Stimulated activated CD4-positive, alpha-beta T cell treated with anti-CD3 and anti-CD28 coated beads, TNF-alpha, amount 100 ng/mL, for 24 hours (primary cell): ENCODE measurements at places on chromosomes 12 and 14.

GRCh38 chr12:78636231-78636855 lies 228.2 kb upstream of the SYT1 start:
- no peak for DNase-seq

- DNase-seq = no peak
Observed at GRCh38 chr14:54420478-54421142, 20.6 kb downstream of the CNIH1 start.

GRCh38 chr12:76946446-76946845 lies 67.6 kb upstream of the CSRP2 start:
- no peak for DNase-seq

DNA sequence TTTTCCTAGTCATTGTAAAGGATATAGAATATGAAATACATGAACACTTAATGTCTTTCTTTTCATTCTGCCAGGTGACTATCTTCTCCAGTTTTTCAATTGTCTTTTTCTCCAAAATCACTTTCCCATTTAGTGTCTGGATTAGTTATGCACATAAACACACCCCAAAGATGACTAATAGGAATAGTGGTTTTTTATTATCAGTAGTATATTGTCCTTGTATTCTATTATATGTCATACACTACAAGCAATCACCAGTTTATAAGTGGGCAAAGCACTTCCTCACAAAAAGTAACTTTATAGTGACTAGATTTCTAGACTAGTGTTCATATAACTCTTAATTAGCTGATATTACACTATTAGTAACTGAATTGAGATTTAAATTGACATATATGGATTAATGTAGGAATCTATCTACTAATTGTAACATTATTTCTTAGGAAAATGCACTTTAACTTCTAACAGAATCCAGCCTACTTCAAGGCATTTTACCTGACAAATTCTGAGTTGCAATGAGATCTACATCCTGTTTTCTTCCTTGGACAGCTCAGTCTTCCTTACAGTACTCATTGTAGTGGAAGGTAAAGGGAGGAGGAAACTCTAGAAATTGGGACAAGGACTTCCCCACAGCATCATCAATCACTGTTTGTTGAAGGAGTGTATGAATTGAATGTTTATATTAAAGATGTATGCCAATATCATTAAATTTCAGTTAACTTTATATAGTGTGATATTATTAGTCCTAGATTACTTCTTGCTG lies 186.1 kb upstream of the GARIN2 start:
- no peak for DNase-seq

GRCh38 chr12:107649661-107650061 lies 35.9 kb upstream of the PWP1 start:
- no peak for DNase-seq

- DNase-seq = no peak
Observed at GRCh38 chr14:91321131-91321530, 76.6 kb upstream of the GPR68 start.

DNA sequence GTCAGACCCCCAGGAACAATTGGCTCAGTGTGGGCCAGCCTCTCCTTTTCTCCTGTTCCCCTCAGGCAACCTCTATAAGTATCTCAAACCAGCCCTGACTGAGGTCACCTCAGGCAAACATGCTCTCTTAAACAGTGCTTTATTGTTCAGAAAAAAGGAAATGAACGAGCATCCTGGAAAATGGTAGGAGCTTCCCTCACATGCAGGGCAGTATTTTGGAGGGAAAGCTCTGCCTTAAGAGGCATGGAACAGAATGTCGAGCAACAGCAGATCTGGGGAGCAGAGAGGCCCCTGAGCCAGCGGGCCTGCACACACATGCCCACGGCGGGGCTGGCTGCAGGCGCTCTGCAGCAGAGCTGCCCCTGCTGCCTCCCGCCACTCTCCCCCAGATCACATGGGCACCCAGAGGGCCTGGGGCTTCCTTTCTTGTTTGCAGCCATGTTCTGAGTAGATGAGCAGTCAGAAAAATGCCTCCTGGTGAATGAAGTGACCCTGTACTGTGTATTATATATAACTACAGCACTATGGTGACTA lies 42.0 kb downstream of the MOK start:
- DNase-seq = no peak

DNA sequence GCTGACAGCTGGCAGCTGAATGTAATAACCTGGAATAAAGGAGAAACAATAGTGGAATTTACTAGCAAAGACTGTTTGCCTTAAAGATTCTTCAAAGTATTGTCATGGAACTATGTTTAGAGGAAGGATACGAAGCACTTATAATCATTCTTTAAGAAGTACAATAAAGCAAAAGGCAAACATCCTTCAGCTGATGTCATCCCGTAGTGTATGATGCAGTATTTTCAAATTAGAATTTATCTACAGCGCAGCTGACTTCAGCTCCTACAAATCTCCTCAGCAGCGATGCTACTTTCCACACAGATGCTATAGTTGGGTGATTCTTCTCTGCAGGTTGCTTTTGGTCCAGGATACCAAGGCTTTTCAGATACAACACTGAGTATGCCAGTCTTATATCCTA lies 31.5 kb downstream of the CLEC1A start:
- DNase-seq = no peak

DNA sequence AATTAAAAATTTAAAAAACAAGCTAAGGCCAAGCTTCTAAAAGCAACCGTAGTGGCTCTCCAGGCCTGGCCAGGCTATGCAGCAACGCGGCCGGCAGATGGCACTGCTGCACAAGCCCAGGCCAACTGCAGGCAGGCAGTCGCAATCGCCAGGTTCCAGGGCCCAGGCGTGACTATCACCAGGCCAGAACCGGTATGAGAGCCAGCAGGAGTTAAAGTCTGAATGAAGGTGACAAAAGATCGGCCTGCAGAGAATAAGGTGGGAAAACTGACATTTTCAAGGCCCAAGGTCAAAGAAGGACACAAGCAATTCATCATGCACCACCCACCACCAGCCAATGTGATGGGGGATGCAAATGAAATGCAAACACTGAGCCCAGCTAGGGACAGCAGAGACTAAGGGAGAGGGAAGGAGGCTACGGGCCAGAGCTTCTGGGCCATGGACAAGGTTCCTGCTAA lies 43.6 kb upstream of the ANO2 start:
- DNase-seq = peak; percentile 55

DNA sequence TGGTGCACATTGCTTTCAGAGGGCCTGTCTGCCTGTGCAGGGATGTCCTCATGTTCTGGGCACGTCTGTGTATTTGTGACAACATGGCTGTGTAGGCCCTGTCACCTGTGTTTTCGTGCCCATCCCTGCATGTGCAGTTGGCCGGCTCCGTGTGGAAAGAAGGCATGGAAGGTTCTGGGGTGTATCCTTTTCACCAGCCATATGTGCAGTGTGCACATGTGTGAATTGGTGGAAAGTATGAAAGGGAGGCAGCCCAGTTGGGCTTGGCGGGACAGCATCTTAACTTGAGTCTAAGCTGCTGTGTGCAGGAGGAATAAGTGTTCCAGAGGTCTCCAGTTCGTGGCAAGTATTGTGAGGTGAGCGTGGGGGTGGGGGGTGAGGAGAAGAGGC lies 669 bp downstream of the TSPAN11 start:
- DNase-seq = no peak

DNA sequence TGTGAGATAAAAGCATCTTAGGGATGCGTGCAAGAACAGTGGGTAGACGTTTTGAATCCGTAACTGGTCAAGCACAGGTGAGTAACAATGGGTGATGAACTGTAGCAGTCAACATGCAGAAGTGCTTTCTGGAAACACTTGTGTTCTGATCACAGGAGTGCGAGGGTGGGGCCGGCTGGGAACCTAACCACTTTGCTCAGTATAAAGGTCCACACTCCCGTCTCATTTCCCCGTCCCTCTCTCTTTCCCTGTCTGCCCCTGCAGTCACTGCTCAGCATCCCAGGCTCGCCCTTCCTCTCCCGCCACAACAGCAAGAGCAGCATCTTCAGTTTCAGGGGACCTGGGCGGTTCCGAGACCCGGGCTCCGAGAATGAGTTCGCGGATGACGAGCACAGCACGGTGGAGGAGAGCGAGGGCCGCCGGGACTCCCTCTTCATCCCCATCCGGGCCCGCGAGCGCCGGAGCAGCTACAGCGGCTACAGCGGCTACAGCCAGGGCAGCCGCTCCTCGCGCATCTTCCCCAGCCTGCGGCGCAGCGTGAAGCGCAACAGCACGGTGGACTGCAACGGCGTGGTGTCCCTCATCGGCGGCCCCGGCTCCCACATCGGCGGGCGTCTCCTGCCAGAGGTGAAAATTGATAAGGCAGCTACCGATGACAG lies 127.1 kb downstream of the FIGNL2 start:
- DNase-seq = peak; percentile 2

- no peak for DNase-seq
Observed at GRCh38 chr14:24058260-24058950, 6.6 kb downstream of the CARMIL3 start.

GRCh38 chr12:61422786-61423185 lies 837.4 kb upstream of the USP15 start:
- no peak for DNase-seq

- no peak for DNase-seq
Observed at GRCh38 chr14:65277580-65278270, 134.8 kb upstream of the FUT8 start.

DNA sequence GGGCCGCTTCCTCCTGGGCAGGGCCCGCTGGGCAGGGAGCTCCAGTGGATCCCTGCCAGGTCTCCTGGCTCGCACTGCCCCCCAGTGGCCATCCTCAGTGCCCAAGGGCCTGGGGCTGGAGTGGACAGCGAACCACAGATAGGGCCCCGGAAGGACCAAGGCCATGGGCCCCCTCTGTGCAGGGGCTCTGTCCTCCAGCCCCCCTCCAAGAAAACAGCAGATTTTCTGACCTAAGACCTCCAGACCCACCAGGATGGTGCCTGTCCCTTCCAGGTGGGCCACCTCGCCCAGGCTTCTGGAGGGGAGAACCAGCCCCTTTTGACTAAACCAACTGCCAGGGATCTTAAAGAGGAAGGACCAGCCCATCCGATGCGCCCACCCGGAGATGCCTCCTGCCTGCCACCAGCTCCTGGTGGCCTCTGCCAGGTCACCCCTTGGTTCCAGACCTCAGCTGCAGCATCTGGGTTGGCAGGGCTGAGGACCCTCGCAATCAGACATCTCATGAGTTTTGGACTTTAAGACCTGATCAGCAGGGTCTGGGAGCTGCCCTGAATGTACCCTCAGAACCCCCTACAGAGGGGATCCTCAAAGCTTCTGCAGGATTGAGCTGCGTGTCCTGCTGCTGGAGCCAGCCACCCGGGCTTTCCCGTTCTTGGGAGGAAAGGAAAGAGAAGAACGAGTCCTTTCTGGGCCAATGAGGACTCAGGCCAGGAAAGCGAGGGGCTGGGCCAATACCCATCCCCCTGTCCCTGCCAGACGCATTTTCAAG lies 325.8 kb upstream of the DIO3 start:
- peak; percentile 32 for DNase-seq

- no peak for DNase-seq
Observed at GRCh38 chr12:14982562-14982961, 9.7 kb downstream of the PDE6H start.

GRCh38 chr14:105258846-105259245 lies 10.5 kb downstream of the BTBD6 start:
- DNase-seq = no peak

GRCh38 chr14:78902010-78902623 lies 731.9 kb downstream of the NRXN3 start:
- no peak for DNase-seq

- DNase-seq = no peak
Observed at GRCh38 chr12:57329219-57329618, 78.2 kb upstream of the STAC3 start.

GRCh38 chr12:76531056-76531455 lies 28.5 kb downstream of the OSBPL8 start:
- DNase-seq = no peak

DNA sequence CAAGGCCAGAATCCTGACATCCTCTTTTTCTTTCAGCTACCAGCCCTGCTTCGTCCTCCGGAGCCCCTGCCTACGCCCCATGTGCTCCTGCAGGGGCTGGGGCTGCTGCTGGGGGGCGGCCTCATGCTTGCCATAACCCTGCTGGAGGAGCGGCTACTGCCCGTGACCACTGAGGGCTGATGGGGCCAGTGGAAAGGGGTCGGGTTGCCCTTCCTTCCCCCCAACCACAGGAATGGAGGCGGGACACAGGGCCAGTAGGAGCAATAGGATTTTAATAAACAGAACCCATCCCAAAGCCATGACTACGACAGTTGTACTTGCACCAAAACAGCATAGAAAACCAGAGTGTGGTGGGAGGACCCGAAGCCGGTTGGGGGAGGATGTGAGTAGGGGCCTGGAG lies 7.7 kb downstream of the SLC39A5 start:
- DNase-seq = no peak

GRCh38 chr14:36021030-36021422 lies 155.5 kb downstream of the PTCSC3 start:
- no peak for DNase-seq

GRCh38 chr12:98149270-98149669 lies 366.1 kb upstream of the TMPO start:
- no peak for DNase-seq

GRCh38 chr12:79400481-79400880 lies 290.3 kb downstream of the PAWR start:
- DNase-seq = no peak

- no peak for DNase-seq
Observed at GRCh38 chr12:101929365-101930041, 52.1 kb downstream of the DRAM1 start.

- DNase-seq = no peak
Observed at GRCh38 chr12:40158592-40159111, 52.8 kb upstream of the SLC2A13 start.

GRCh38 chr14:55579724-55580469 lies at the start of gene KTN1:
Gene KTN1, plus strand, starts transcription at chr14:55580207. Its CDS starts 31,842 bp downstream, at chr14:55612049.
- DNase-seq = peak; percentile 66

GRCh38 chr12:102406033-102406584 lies 74.3 kb downstream of the IGF1 start:
- DNase-seq = no peak

DNA sequence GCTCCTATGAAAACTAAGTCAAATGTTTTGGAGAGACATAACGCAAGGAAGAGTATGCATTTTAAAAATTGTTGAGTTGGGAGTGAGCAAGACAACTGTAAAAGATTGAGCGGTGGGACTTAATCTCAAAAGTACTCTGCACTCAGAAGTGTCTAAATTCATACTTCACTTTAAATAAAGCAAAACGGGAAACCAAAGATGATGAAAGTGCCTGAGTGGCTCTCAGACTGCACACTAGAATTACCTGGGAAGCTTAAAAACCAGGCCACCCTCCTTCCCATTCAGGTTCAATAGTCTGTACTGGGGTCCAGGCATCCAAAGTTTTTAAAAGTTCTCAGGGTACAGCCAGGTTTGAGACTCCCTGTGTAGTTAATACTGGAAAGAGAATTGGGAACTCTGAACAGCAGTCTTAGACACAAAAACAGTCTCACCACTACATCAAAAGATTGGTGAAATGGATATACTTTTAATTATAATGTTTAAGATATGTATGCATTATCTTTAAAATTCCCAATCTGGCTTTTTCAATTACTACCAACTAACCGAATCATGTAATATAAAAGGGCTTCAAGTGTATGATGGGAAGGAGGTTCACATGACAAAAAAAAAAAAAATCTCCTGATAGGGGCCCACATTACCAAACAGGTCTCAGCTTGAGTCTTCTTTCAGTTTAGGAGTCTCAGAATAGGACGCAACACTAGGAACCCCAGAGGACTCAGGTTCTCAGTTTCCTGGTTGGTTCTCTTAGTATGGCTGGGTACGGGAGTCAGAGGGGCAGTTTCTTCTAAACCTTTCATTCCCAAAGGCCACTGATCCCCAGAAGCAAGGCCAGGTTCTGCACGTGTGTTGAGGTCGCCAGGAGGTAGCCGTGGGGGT lies 1.0 kb downstream of the HOMEZ start:
- DNase-seq = no peak
